ENCODE measurements at places on chromosomes 13 and 19.

DNA sequence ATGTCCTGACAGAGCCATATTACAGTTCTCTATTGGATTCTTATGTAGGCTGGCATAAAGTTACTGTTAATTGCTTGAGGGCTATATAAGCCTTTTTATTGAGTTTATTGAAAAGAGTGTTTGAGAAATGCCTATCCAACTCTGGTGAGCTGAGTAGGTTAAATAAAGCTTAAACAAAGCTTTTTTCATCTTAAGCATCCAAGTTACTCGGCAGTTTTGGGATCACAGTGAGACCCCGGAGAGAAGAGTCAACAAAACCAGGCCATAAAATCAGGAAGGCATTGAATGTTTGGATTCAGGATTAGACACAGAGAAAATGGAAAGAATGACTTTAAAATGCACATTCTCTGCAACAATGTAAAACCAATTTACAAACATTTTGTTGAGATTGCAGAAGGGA, 588.5 kb downstream of the DACH1 start:
- DNase-seq = no peak

GRCh38 chr13:50635504-50635903, 208.0 kb downstream of the DLEU7 start:
- DNase-seq = no peak

GRCh38 chr13:27273658-27274425, 3.2 kb downstream of the RASL11A start:
- no peak for DNase-seq

DNA sequence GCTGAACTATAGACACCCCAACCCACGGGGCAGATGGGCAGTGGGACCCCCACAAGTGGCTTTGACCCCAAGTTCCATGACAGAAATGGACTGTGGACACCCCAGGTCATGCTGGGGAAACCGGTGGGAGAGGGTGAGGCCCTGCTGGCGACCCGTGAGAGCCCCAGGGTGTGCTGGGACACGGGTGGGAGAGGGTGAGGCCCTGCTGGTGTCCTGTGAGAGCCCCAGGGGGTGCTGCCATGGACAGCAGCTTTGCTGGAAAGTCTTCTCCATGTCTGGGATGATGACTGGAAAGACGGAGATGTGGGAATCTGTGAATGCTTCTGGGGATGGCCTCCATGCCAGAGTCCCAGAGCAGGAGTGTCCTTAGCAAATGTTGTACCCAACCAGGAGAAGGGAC, 148.4 kb downstream of the URI1 start:
- no peak for DNase-seq

GRCh38 chr13:97724450-97724849, 229.0 kb upstream of the IPO5 start:
- DNase-seq = no peak

Measured in EL (cell line).